Fibroblast of villous mesenchyme (primary cell): ENCODE measurements at places on chromosomes 5 and 9.

- DNase-seq, result no peak
These were observed 13.5 kb upstream of the NDFIP1 start for GRCh38 chr5:142095035-142095434.

DNA sequence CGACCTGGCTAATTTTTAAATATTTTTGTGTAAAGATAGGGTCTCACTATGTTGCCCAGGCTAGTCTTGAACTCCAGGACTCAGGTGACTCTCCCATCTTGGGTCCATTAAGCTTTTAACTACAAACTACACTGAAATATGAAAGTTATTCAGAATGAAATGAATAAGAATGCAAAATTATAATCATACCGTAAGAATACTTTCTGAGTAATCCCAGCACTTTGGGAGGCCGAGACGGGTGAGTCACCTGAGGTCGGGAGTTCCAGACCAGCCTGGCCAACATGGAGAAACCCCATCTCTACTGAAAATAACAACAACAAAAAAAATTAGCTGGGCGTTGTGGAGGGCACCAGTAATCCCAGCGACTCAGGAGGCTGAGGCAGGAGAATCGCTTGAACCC lies 1.1 kb upstream of the ORM1 start:
- DNase-seq, result no peak

- peak; percentile 79 for DNase-seq
These were observed 605.7 kb downstream of the RAB3C start for GRCh38 chr5:59188419-59189225.

GRCh38 chr9:38063363-38063707 lies 5.7 kb downstream of the SHB start:
- DNase-seq, result no peak

- no peak for DNase-seq
These were observed 17.7 kb downstream of the GNAQ start for GRCh38 chr9:78013934-78014333.
